A172 (cell line): ENCODE measurements at places on chromosomes 4 and X.

DNA sequence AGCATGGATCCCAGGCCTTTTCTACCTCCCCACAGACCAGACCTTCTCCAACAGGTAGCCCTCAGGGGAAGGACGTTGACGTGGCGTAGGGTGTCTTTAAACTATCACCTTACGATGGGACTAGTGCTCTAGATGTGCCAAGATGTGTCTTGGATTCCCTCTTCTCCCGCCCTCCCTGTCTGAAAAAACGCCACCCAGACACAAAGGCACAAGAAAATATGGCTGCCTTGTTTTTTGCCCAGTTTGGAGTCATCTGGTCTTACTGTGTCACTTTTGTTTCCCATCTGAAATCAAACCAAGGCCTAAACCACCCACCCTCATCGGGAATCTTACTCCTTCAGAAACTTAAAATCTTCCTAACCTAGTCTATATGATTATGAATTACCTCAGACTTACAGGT, 235.4 kb downstream of the OR13H1 start:
- DNase-seq: no peak

- DNase-seq: no peak
These were observed 53.5 kb upstream of the PCDH10 start for GRCh38 chr4:133095591-133095990.

GRCh38 chr4:114019969-114020358, 40.5 kb upstream of the ARSJ start:
- no peak for DNase-seq

- DNase-seq: no peak
These were observed 524.3 kb upstream of the MAGEB2 start for GRCh38 chrX:29691044-29691443.

DNA sequence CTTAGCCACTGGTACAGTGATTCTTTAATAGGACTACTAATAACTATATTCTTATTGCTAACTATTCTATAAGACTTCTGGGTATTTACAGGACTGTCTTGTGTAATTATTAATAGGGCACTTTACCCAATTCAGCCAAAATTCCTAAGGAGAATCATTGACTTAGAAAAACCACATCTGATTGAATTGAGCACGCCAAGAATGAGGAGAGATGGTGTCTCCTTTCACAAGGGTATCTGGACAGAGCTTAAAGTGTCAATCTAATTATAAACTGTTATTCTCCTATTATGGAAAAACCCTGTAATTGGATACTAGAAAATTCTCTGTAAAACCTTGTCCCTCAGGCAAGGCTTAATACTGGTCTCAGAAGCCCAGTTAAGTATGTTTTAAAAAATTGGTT, 111.1 kb upstream of the TLL1 start:
- DNase-seq: no peak
